Activated CD4-positive, alpha-beta T cell treated with anti-CD3 and anti-CD28 coated beads for 4 hours (primary cell): ENCODE measurements at places on chromosomes 7 and 10.

GRCh38 chr10:1083581-1083980, 27.4 kb downstream of the WDR37 start:
- DNase-seq, result no peak

GRCh38 chr10:67259319-67259929, 333.6 kb downstream of the LRRTM3 start:
- DNase-seq, result no peak

- no peak for DNase-seq
Observed at GRCh38 chr10:54800741-54801421, at the start of gene PCDH15. Gene PCDH15, minus strand, starts transcription at chr10:54801231. Its CDS starts 136,969 bp downstream, at chr10:54664262.

DNA sequence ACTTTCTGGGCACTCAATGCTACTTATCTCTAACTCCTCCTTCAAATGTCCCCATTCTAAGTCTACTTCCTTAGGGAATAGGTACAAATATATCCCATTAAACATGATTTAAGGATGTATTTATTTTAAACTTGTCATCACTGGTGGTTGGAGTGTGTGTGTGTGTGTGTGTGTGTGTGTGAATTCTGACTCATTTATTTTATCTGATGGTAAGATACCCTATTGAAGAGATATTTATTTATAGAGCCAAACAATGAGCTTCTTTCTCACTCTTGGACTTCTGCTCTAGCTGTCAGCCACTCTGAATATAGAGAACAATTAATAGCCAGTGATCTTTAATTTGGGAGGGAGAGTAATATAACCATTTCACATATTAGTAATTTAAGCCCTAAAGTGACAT, 17.8 kb upstream of the MAGI2 start:
- DNase-seq, result no peak

- DNase-seq, result no peak
Observed at GRCh38 chr7:120941856-120942255, 8.7 kb upstream of the ING3 start.

DNA sequence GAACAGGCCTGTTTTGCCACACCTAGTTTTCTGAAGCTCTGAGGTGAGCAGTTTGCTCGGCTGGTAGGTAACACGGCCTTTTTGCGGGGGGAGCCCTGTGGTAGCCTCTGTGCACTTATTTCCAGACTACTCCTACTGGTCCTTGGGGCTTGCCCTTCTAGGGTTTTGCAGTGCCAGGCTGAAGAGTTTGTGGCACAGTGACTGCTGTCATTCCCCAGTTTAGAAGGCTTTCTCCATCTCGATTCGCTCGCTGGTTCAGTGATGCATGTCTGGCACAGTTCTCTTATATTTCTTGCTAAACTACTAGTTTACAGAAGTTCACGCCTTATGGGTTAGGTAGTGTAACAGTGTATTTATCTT, 711 bp downstream of the KIF20B start:
- DNase-seq, result peak; percentile 3

DNA sequence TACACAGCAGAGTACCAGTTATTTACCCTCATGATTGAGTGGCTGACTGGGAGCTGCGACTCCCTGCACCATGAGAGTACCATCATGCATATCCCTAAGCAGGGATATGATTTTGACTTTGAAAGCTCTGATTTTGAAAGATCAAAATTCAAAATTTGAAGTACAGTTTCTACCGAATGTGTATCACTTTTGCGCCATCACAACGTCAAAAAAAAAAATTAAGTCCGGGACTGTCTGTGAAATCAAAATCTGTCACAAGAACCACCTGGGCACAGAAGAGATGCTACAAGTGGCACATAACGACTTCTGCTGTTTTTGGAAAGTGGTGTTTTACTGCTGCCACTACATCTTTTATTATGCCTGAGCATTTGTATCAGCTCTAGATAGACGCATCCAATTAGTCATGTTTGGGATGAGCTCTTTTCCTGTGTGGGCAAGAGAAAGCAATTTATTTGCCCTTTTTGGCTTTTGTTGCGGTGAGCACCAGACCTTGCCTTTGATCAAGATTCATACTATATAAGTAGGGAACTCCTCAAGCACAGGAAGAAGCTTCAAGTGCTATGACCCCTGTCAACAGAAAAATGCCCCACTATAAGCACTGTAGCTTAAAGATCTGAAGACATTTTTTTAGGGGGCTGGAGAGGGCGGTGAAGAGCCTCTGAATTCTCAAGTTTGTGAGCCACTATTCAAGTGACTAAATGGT, 10.7 kb downstream of the MTPN start:
- no peak for DNase-seq

DNA sequence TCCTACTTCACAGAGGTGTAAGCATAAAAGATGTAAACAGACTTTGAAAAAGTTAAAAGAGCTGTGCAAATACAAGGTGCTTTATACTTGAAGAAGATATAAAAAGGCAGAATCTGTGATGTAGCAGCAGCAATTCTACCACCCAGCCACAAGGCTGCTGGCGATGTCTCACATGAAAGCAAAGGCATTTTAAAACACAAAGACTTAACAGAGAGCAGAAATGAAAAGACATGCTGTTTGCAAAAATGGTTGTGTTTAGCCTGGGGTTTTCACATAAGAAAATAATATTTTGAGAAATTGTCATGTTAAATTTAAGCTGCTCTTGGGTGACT, 85.5 kb upstream of the ZNF800 start:
- no peak for DNase-seq

DNA sequence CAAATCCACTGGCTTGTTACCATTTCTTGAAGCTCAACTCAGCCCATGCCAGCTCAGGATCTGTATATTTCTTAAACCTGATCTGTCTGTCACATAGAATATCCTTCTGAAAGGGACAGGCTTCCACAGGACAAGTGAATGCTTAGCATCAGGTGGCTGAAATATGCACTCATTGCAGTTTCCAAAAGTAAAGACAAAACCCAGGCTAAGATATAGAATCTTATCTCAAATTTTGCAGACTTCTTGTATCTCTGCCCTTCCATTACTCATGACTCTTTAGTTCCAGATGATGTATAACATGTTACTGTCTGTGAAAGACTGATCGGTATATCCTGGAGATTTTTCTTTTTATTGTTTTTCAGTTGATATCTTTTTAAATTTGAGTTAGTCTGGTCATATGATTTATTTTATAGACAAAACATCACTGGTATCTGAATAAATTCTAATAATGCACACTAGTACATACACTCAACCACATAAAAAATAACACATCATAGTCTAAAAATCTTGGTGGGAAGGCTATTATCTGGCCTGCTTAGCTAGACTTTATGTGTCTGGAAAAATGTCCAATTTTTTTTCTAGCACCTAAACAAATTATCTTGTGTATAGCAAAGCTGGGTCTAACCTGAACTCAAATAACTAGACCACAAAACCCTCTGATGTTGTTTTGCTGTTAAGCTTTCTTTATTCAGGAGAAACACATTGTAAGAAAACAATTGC, 182.6 kb downstream of the ADAM12 start:
- DNase-seq, result no peak

DNA sequence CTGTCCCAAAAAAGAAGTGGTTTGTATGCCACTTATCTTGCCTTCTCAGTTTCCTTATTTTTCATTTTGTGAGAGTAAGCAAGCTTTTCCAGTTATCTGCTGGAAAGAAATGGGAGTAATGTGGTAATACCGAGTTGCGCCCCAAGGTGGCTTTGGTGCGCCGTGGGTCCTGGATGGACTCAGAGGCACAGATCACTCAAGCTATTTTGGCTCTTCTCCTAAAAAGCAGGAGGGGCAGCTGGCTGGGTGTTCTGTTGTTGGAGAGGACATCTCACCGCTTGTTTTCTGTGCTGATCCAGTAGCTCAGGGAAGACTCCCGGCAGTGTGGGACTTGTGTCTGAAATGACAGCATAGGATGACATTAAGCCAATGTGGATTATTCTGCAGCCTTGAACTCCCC, 16.4 kb downstream of the PRKRIP1 start:
- peak; percentile 25 for DNase-seq

DNA sequence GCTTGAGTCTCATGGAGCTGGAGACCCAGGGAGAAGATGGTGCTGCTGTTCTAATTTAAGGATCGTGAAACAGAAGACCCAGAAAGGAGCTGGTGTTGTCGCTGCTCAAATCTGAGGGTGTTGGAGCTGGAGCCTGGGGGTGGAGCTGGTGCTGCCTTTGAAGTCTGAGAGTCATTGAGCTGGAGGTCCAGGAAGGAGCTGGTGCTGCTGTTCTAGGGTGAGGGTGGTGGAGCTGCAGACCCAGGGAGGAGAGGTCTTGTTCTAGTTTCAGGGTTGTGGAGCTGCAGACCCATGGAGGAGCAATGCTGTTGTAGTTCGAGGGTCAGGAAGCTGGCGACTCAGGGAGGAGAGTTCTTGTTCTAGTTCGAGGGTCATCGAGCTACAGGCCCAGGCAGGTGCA, 84.1 kb upstream of the ZNF479 start:
- no peak for DNase-seq

- DNase-seq, result no peak
Observed at GRCh38 chr7:80393786-80394185, 118.1 kb downstream of the GNAT3 start.

GRCh38 chr7:140059273-140060242, 3.2 kb downstream of the PARP12 start:
- DNase-seq, result peak; percentile 68

- no peak for DNase-seq
Observed at GRCh38 chr7:155701972-155702544, 57.6 kb downstream of the RBM33 start.

DNA sequence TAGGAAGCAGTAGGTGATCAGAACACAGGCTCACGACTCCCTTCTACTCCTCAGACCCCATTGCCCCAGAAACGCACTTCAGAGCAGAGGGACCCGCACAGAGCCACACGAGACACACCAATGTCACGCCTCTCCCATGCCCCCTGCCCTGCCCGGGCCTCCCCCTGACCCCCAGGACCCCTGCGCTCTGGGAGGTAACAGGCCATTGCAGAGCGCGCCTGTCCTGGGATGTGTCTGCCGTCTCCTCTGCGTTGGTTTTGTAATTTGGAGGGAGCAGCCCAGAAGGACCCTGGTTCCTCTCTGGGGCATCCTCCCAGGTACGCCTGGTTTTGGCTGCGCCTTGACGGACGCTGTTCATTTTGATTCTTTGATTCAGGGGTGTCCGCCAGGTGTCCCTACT, 85.4 kb downstream of the UNCX start:
- no peak for DNase-seq

GRCh38 chr7:131226514-131226865, 101.2 kb upstream of the MKLN1 start:
- no peak for DNase-seq

GRCh38 chr7:107879400-107880035, 11.5 kb upstream of the DLD start:
- peak; percentile 28 for DNase-seq

- no peak for DNase-seq
Observed at GRCh38 chr10:43570971-43571370, 3.4 kb downstream of the ZNF239 start.

GRCh38 chr10:121732656-121733445, 134.6 kb upstream of the FGFR2 start:
- DNase-seq, result no peak

DNA sequence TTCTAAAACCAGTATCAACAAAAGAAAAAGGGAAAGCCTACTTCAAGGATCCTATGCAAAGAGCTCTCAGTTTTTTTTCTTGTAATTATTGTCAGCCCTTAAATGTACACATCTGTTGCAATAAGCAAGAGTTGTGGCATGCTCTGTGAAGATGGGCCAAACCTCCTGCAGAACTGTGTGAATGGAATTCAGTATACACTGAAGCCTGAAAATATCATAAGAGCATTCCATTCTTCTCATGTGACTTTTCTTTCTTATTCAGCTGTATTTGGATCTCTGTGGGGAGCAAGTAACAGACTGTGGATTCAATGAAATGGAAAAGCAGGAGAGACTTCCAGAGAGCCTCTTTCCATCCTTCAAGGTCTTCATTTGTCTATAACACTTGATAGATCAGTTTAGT, 130.7 kb downstream of the SAMD9 start:
- no peak for DNase-seq

GRCh38 chr10:36676321-36676720, 449.1 kb upstream of the ANKRD30A start:
- no peak for DNase-seq

GRCh38 chr7:22411977-22412693, 55.2 kb upstream of the RAPGEF5 start:
- DNase-seq, result no peak

- no peak for DNase-seq
Observed at GRCh38 chr10:101414034-101414433, 60.1 kb downstream of the BTRC start.

- no peak for DNase-seq
Observed at GRCh38 chr7:27359181-27360125, 116.9 kb downstream of the EVX1 start.

DNA sequence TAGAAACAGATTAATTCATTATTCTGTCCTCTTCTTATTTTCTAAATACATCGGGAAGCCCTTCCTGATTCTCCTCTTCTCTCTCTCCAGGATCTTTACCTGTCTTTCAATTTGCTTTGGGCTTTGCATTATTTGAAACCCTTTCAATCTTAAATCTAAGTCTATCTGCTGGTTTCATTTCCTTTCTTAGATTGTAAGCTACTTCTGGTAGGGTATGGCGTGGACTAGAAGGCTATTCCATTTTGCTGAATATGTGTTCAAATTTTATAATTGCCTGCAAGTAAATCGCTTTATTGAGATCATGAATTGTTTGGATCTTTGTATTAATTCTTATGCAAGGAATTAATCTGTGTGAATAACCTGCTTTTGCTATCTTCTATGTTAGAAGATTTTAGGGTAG, 11.1 kb downstream of the STAM start:
- no peak for DNase-seq

DNA sequence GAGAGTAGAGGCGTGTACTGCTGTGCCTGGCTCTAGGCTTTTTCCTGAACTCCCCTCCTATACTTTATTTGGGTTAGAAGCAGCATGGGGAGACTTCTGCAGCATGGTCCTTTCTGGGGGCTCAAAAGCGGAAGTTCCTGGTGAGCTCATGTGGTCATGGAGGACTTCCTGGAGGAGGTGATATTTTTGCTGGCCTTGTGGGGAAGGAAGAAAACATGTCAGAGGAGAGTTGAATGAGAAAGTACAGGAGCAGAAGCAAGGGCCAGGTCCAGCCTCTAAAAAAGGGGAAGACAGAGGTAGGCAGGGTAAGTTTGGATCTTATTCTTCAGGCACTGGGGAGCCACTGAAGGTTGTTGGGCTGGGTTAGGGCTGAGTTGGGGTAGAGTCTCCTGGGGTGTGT, 45.5 kb downstream of the CASTOR2 start:
- no peak for DNase-seq
